Amniotic epithelial cell (primary cell): ENCODE measurements at places on chromosomes 6 and 20.

DNA sequence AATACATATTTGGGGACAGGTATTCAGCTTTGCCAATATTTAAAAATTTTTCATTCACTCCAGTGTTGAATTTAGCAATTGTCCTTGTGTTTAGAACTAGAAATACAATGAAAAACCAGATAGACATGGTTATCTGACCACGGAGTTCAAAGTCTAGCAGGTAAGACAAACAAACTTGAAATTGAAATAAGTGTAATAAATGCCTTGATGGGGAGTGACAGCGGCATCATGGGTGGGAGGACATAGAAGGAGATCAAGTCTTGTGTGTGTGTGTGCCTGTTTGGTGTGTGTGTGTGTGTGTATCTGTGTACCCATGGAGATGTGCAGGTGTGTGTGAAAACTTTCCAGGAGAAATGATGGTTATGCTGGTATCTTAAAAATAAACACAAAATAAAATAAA, 750.0 kb upstream of the CITED2 start:
- DNase-seq: no peak

GRCh38 chr20:44734938-44735337, 10.7 kb upstream of the KCNK15 start:
- peak; percentile 86 for DNase-seq

GRCh38 chr20:2224368-2224639, 71.5 kb upstream of the TGM3 start:
- no peak for DNase-seq

GRCh38 chr20:61391812-61392520, 139.9 kb downstream of the CDH4 start:
- peak; percentile 6 for DNase-seq

DNA sequence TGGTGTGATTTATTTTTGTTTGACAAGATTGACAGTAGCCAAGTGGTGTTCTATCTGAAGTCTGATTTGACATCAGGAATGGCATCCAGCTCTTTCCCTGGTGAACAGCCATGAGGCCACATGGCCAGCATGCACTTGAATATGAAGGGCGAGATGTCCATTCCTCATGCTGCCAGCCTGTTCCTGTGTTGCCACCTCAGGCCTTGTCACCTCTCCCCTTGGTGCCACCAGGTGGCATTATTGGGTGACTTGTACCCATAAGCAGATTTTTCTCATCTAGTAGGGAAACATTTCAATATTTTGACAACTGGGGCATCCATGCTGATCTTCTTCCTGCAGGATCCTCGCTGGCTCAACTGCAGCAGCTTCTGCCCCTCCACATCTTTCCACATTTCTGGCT, 199.1 kb downstream of the ERMARD start:
- no peak for DNase-seq

GRCh38 chr20:54138427-54138826, 35.4 kb downstream of the CYP24A1 start:
- no peak for DNase-seq

- DNase-seq: no peak
Measured at GRCh38 chr6:1013656-1014430, 298.1 kb upstream of the FOXQ1 start.

DNA sequence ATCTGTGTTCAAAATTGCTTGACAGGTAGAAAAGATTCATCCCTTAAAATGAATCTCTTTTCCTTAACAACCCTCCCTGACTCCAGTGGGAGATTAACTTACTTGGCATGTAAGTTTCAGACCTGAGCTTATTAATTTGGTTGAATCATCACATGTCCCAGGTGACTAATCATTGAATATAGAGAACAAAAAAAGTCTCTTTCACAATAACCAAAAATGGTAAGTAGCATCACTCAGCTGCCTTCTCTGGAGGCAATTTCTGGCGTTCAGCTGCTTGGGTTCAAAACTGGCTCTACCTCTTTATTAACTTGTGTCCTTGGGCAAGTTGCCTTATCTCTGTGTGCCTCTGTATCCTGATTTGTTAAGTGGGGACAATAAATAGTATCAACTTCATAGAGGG, 2.9 kb downstream of the C6orf141 start:
- DNase-seq: peak; percentile 51

DNA sequence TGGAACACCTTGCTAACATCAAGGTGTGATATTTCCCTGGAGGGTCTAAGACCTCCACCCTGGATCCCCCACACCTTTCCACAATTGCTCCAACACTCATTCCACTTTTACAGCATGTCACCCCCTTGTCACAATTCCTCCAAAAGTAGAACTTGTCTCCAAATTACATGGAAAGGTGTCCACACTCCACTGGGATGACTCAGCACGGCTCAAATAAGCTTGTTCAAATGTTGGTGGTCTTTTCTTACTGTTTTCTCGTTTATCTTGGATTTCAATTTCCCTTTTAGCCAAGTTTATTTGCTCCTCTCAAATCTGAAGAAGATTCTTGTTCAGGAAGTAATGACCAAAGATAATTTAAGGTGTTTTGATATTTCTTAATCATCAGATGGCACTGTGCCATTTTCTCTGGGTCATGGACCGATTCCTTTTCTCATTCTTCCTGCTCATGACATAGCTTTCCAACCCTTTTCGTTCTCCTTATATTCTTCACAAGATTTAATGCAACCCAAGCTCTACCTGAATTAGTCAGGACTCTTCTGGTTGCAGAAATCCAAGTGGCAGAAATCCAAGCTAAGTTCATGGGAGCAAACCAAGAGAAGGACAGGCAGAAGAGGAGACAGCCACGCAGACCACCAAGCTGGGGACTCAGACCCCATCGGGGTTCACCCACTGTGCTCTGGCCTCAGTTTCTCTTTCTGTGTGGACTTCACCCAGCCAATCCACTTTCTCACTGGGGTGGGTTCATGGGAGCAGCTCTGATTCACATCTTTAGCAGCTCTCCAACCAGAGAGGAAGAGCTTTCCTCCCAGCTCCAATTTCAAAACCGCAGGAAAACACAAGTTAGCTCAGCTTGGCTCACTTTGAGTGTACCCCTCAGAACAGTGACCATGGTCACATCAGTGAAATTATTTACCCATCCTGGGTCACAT, 110.5 kb upstream of the CDYL start:
- DNase-seq: peak; percentile 29

- no peak for DNase-seq
Measured at GRCh38 chr6:155967322-155967721, 511.7 kb upstream of the NOX3 start.

DNA sequence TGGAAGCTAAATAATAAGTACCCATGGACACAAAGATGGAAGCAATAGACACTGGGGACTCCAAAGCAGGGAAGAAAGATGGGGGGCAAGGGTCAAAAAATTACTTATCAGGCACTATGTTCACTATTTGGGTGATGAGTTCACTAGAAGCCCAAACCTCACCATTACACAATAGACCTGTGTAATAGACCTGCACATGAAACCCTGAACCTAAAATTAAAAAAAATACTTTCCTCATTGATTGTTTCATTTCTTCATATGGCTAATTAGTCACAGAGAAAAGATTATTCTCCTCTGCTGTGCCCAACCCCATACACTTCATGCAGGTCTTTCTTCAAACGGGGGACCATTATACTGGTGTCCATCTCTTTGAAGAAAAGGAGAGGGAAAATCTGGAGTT, 213.0 kb upstream of the DTNBP1 start:
- no peak for DNase-seq

- no peak for DNase-seq
Measured at GRCh38 chr6:166692723-166693302, 65.8 kb upstream of the RPS6KA2 start.

DNA sequence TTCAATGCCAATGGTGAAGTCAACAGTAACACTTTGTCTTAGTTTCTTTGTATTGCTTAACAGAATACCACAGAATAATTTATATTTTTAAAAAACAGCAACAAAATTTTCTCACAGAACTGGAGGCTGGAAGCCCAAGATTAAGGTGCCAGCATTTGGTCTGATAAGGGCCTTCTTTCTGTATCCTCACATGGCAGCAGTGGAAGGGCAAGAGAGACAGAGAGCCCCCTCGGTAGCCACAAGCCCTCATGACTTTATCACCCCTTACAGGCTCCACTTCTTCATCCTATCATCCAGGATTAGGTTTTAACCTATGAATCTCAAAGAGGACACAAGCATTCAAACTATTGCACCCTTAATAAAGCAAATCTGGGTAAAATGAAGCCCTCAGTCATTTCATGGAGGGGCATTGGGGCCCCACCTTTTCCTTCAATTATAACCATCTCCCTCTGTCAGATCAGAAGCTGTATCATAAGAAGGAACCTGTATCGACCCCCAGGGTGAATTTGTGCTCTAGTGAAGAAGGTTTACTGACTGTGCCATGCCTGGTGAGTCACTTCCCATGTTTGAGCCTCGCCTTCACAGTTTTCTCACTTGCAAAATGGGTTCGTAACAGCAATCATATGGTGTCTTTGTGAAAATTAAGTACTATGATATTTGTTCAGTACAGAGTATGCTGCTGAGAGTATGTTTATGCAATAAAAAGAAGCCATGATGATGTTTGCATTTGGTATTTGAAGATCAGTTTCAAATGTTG, 178.2 kb downstream of the LRFN2 start:
- no peak for DNase-seq

GRCh38 chr6:54730767-54731630, 115.6 kb upstream of the FAM83B start:
- no peak for DNase-seq

DNA sequence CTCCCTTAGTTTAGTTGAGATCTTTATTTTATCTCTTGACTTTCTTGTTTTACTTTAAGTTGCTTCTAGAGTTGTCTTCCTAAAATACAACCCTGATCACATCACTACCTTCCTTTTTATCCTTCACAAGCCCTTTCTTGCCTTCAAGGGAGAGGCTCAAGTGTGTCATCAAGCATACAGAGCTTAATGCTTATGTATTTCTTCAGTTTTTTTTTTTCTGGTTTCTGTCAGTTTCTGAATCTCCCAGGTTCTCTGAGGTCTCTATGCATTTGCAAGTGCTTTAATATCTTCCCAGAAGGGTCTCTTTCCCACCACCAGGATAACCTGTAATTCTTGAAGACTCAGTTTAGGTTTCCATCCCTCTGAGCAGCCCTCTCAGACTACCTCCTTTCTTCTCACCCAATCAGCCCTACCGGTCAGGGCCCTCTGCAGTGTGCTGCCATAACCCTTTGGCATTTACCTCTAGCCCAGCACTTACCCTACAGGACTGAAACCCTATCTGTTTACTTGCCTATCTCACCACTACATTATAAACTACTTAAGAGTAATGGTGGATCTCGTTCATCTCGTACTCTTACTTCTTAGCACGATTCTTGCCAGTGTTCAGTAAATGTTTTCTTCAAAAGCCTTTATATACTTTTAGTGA, 36.9 kb downstream of the EYA4 start:
- DNase-seq: no peak

GRCh38 chr6:53342217-53342616, 6.5 kb downstream of the ELOVL5 start:
- no peak for DNase-seq

DNA sequence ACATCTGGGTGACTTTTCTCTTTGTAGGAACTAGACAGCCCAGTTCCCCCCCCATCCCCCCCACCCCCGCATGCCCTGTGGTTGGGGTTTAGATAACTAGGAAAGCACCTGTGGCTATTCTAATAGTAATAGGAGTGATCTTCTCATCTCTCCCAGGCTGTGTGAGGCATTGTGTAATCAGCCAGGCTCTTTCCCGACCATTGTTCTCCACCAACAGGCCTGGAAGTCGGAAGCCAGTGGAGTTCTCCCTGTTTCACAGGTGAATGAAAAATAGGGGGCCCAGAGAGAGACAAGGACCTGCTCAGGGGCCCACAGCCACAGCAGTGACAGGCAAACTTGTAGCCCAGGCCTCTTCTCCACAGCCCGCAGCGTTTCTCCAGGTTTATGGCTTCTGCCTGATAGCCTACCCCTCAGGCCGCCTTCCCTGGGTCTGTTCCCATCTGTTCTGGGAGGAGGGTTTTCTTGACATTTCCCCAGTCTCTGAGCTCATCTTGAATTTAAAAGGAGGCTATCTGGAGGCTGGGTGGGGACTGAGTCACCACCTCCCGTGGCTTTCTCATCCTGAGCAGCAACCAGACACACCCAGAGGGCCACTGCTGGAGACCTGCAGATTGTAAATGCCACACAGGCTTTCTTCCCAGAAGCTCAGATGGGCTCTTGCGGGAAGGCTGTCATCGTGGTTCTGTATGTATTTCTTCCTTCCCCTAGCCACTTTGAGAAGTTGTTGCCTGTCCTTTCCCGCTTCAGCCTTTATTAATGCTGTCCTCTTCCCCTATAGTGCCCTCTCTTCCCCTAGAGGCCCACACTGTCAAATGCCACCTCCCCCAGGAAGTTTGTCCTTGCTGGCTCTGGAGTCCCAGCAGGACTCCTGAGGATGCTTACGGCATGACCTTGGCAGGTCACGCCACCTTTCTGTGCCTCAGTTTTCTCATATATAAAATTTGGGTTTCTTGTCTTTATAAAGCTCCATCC, 75.9 kb upstream of the MYL9 start:
- DNase-seq: peak; percentile 74

DNA sequence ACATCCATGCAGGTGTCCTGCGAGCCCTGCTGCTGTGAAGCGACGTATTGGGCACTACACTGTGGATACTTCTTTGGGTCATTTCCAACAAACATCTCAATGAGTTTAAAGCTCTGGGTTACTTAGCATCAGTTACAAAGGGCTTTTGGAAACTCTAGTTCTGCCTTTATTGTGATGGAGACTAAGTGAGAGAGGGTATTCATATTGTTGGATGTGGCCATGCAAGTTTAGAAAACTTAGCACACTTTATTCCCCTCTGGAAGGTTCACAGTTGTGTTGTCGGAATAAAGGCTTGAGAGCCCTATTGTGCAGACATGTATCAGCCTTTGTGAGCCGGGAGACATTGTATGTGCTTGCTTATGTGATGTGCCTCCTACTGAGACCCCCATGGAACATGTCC, 22.1 kb downstream of the DUSP22 start:
- no peak for DNase-seq

- DNase-seq: peak; percentile 58
Measured at GRCh38 chr6:146359131-146359530, 184.5 kb upstream of the RAB32 start.

DNA sequence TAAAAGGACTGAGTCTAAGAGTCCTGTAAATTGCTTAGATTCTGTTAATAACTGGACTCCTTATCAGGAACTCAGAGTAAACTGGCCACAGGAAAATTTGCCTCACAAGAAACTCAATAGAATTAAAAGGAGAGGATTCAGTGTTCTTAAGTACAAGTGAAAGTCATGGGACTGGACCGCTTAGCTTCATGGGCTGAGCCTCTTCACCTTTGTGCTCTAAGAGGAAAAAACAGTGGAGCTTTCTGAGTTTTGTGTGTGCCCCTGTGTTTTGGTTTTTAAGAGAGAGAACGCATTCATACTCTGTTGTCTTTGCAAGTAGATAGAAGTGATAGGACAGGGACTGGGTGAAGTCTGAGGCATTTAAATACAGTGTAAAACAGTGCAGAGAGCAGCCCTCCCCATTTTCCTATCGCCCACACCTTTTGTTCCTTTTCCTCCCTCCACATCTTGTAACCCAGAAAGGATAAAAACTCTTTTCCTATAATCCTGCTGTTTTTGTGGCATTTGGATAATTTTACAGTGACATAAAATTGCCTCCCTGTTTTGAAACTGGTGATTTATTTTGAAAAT, 49.6 kb downstream of the FOXO3 start:
- DNase-seq: no peak

DNA sequence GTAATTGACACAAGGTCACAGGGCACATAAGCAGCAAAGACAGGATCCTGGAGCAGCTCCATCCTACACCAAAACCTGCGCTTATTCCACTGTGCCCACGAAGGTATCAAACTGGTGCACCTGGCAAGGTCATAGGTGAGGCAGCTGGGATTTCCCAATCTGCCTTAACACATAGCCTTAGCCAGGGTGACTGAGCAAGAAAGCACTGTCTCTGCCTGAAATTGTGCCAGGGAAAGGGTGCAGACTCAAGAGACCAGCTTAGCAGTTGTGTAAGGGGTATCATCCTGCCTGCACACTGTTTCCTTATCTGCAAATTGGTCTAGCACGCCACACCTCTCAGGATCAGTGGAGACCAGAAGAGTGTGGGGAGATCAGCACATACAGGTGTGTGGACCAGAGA, 82.8 kb downstream of the MAFB start:
- no peak for DNase-seq
